Ascending aorta (tissue), 2 donors: ENCODE measurements at places on chromosomes 4 and X.

DNA sequence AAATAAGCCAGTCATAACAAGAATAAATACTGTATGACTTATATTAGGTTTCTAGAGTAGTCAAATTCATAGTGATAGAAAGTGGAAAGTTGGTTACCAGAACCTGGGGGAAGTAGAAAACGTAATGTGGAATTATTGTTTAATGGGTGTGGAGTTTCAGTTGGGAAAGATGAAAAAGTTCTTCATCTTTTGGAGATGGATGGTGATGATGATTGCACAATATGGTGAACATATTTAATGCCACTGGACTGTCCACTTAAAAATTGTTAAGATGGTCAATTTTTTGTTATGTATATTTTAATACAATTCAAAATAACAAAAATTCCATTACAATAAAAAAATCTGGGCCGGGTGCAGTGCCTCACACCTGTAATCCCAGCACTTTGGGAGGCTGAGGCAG, 289.6 kb downstream of the ZIC3 start:
- no peak for DNase-seq

DNA sequence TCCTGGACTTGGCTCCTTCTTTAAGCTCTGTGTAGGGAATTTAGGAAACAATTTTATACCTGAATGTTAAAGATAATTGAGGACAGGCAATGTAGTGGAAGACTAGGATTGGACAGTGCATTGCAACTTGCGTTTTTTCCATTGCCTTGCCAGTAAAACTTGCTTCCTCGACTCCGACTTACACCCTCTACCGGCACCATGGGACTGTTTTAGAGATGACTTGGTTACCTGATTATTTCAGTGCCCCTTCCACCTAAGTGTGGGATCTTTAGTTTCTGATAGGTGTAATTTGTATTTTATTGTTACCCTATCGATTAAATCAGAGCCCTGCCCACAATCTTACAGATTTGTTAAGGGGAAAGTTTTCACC, 1.2 kb downstream of the PRPS1 start:
- DNase-seq: no peak

GRCh38 chr4:82519072-82519471, 42.7 kb downstream of the TMEM150C start:
- DNase-seq: no peak

DNA sequence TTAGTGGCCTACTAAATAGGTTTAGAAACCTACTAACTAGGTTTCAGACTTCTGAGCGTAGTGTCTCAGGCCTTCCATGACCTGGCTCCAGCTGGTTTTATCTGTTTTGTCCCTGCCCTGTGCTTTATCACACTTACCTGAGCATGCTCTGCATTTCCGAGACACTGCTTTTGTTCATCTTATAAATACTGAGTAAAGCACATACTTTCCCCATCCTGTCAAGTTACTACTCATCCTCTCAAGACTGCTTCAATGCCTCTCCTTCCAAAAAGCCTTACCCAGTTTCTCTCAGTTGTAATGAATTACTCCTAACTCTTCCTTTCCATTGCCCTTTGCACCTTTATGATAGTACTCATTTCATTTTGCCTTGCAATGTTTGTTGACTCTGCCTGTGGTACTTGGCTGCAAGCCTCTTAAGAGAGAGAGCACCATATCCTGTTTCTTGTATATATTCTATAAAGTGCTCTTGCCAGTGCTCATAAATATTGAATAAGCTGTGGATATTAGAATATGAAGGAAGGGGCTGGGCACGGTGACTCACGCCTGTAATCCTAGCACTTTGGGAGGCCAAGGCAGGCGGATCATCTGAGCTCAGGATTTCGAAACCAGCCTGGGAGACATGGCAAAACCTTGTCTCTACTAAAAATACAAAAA, 34.4 kb downstream of the SLAIN2 start:
- DNase-seq: no peak

- DNase-seq: no peak
Observed at GRCh38 chr4:47490550-47490949, 5.5 kb downstream of the ATP10D start.

DNA sequence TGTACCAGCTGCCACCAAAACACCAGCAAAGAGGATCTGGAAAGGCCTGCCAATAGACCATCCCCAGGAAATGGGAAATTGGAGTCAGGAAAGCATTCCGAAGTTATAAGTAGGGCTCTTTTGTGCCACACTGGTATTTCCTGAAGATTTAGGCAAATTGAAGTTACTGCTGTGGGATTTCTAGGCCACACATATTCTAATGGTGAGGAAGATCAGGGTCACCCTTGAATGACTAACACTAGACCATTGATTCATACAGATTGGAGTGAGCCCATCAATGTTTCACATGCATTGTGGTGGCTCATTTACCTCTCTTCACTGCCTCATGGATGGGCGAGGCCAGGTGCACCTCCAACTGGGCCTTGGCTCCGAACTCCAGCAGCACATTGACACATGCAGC, 22.6 kb downstream of the ASB11 start:
- no peak for DNase-seq

GRCh38 chr4:26762650-26763049, 98.0 kb upstream of the STIM2 start:
- DNase-seq: no peak

- DNase-seq: no peak
Observed at GRCh38 chr4:137474711-137475301, 57.5 kb downstream of the PCDH18 start.

- DNase-seq: no peak
Observed at GRCh38 chrX:136497556-136498052, at the start of gene HTATSF1. HTATSF1 (plus strand) TSS chrX:136497592; CDS start chrX:136497685, 93 bp downstream.

- no peak for DNase-seq
Observed at GRCh38 chr4:94960708-94961107, 203.0 kb downstream of the BMPR1B start.

DNA sequence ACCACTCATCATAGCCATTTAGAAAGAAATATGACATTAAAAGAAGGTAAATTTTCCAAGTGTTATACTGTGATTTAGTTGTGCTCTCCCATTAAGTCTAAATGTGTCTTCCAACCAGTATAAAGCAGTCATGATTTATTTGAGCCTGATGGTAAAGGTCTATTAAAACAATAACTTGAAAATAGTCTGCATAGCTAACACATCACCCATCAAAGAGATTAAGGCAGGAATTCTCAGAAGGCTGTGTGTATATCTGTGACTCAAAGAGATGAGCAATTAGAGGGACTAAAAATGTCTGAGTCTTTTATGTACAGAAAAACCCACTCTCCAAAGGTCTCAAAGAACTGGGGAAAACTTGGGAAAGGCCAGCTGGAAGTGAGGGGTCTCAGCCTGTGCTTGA, 70.3 kb upstream of the IQCM start:
- DNase-seq: no peak

DNA sequence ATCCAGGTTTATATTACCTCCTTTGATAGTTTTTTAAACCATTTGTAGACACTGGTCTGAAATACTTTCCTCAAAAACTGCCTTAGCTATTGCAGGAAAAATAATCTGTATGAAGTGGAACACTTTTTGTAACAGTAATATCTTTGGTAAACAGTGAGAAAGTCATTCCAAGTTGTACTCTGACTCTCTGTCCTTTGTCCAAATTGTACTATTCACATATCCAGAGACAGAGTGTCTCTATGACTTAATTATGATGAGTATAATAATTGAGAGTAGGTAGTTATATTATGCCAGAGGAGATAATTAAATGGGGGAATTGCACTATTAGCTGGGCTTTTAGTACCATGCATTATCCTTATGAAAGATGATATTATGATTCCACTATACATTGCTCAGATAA, 112.6 kb upstream of the LCORL start:
- DNase-seq: no peak

GRCh38 chr4:2261110-2261852, 628 bp downstream of the MXD4 start:
- DNase-seq: peak; percentile 73

DNA sequence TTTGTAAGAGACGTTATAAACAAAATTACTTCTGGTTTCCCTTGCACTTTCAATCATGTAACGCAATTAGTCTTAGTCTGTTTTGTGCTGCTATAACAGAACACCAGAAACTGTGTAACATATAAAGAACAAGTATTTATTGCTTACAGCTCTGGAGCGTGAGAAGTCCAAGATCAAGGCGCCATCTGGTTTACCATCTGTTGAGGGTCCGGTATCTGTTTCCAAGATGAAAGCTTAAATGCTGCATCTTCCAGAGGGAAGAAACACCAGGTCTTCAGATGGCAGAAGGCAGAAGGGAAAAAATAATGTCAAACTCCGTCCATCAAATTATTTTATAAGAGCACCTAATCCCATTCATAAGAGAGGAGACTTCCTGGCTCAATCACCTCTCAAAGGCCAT, 474.1 kb downstream of the PDGFC start:
- DNase-seq: no peak

DNA sequence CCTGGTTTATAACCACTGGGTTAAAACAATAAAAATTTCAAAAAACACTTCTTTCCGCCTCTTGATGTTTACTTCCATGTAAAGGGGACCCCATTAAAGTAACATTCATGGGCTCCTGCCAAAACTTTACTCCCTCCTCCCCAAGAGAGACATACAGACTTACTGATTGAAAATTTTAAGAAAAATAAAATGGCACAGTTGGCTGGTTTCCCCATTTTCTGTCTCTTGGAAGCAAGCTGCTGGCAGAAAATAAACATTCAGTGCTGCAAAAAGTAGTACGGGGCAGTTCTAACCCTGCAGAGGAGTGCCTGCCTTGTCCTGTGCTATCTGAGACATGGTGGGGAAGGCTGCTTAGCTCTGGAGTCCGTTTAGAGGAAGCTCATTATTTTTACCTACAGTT, 187.3 kb upstream of the INTU start:
- DNase-seq: no peak

- DNase-seq: no peak
Observed at GRCh38 chr4:18081708-18082107, 60.2 kb upstream of the LCORL start.

GRCh38 chr4:140240237-140240636, 86.3 kb upstream of the MAML3 start:
- DNase-seq: no peak

DNA sequence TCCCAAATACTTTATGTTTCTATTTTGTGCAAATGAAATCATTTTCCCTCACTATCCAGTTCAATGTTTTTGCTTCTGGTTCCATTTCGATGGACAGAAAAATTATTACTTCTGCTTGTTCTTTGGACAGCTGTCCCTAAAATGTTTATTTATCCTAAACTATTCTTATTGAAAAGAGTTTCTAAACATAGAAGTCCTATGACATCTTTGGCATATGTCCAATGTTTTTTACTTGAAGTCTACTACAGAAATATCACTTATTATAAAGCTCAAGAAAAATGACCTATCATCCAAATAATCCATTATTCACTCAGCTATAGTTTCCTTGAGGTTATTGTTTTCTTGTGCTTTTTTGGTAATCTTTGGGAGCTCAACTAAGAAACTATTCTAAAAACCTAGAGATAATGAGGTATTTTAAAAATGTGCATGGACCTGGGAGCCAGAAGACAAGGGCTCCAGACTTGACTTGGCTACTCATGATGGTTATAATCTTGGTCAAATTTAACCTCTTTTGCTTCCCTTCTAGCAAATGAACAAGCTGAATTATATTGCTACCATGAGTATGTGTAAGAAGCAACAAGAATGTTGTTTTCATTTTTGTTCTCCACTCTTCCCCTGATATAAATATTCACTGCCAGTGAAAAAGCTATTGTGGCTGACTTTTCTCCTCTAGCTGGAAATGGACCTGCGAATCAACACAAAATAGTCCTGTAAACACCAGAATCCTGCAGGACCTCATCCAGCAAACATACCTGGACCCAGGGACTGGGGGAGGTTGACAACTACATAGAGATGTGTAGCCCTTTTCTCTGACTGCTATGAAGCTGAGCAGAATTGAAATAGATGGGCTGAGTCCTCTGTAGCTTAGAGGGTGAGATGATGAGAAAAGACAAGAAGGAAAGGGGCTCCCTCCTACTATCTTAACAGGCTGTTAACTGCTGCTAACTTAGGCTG, 137.4 kb downstream of the FRYL start:
- DNase-seq: no peak

- no peak for DNase-seq
Observed at GRCh38 chr4:127304356-127304755, 328.4 kb upstream of the INTU start.

DNA sequence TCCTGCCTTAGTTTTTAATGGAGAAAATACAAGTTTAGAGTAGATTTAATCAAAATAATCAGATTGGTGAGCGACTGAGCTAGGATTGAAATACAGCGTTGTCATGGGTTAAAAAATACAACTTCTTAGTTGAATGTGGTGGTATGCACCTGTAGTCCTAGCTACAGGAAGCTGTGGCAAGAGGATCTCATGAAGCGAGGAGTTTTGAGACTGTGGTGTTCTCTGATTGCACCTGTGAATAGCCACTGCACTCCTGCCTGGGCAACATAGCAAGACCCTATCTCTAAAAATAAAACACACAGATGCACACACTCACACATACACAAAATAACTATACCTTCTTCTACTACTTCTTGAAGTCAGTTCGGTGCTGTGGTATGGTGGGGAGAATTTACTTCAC, 19.8 kb upstream of the GBA3 start:
- DNase-seq: no peak

- DNase-seq: no peak
Observed at GRCh38 chr4:86033171-86033570, 326.7 kb downstream of the MAPK10 start.

- no peak for DNase-seq
Observed at GRCh38 chr4:124209211-124209610, 503.3 kb downstream of the ANKRD50 start.

DNA sequence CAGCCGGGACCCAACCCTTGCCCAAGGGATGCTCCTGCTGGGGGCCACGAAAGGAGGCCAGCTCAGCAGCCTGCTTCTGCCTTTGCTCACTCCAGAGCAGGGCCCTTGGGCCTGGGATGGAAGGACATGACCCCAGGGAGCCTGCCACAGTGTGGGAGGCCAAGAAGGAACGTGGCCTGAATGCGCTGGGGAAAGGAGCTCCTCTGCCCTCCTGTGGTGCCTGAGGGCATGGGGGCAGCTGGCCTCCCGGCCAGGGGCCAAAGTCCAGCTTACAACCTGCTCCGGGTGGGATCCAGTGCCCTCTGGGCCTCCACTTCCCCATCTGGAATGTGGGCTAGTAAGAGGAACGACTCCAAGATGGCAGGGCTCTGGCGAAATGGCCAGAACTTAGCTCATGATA, 2.0 kb upstream of the ATP2B3 start:
- no peak for DNase-seq

DNA sequence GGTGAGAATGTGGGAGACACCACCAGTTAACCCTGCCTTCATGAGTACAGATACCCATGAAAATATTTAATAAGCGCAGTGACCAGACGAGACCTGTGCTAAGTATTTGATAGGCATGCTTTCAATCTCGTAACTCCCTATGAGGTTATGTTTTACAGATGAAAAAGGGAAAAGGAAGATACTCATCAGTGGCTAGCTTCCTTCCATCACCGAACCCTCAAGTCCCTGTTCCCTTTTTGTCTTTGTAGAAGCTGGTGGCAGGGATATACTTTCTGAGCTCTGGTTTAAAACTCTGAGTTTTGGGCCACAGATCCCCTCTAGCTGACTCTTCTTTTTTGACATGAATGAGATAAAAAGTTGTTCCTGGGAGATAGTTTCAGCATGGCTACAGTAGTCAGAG, 26.3 kb downstream of the AFF1 start:
- no peak for DNase-seq

- no peak for DNase-seq
Observed at GRCh38 chr4:112910109-112910736, 139.2 kb upstream of the ANK2 start.

GRCh38 chrX:154719132-154719675, 31.7 kb downstream of the GAB3 start:
- DNase-seq: no peak

- DNase-seq: no peak
Observed at GRCh38 chrX:30971774-30972603, 82.9 kb upstream of the TAB3 start.

GRCh38 chrX:40832723-40833122, 97.4 kb upstream of the MED14 start:
- DNase-seq: no peak

- DNase-seq: no peak
Observed at GRCh38 chr4:145580906-145581305, 38.3 kb upstream of the MMAA start.
